NK-92 treated with Interleukin-12 subunit alpha and Interleukin-12 subunit beta, amount 100 ng/mL, for 24 hours (cell line): ENCODE measurements at places on chromosomes 11 and 22.

GRCh38 chr11:8686325-8686724 lies 3.7 kb downstream of the RPL27A start:
- DNase-seq, result no peak

GRCh38 chr11:35111161-35112055 lies 27.6 kb upstream of the CD44 start:
- no peak for DNase-seq

GRCh38 chr22:30196141-30196879 lies 50.2 kb downstream of the LIF start:
- DNase-seq, result peak; percentile 60

- DNase-seq, result no peak
Observed at GRCh38 chr11:16278273-16278672, 78.1 kb downstream of the SOX6 start.

- no peak for DNase-seq
Observed at GRCh38 chr11:74232311-74232950, 61.3 kb downstream of the PPME1 start.

- DNase-seq, result no peak
Observed at GRCh38 chr11:36361472-36361871, 65.4 kb downstream of the PRR5L start.

DNA sequence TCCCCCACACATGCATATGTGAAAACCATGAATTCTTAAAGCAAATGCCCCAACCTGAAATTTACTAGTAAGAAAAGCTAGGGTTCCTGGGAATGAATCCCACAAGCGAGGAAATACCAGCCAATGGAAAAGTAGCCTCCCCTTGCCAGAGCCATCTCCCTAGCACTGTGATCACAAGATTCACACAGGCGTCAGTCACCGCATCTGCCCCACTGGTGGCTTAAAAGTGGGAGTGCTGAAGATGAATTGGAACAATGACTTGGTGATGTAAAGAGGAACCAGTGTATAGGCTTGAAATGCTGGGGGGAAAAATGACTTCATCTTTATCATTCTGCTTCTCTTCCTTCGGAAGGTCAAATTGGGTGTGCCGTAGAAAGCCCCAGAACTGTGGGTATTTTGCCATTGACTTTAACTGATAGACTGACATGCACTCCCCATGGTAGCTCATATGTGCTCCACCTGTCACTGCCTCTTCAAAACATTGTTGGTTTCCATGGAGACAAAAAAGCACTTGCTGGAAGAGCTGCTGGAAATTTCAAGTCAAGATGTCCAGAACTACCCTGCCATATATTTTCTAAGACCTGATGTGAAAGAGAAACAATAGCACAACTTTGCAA lies 19.2 kb upstream of the ASPHD2 start:
- no peak for DNase-seq

DNA sequence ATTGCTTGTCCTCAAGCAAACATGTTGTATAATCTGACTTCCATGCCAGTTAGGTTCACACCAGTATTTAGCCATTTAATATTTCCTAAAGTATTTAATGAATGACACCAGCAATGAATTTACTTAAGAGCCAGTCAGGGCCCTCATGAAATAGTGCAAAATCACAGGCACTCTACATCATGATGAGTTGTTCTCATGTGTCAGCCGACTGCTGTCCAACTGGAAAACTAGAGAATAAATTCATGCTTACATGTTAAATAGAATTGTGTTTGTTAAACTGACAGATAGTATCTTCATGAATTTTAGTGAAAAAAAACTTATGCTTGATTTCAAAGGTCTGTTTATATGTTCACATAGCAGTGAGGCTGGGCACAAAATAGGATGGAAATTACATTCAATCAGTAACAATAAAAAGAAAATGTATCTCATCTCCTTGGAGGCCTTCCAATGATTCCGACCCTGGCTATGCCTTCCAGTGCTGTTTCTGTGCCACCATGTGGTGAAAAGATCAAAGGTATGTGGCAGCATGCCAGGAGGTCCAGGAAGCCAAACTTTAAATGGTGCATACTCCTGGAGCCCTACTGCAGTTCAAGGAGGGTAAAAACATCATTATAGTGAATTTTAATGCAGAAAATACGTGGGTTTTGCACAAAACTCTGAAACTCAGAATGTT lies 45.2 kb downstream of the CTSC start:
- no peak for DNase-seq

GRCh38 chr11:14308114-14308896 lies 50.7 kb downstream of the RRAS2 start:
- DNase-seq, result no peak

DNA sequence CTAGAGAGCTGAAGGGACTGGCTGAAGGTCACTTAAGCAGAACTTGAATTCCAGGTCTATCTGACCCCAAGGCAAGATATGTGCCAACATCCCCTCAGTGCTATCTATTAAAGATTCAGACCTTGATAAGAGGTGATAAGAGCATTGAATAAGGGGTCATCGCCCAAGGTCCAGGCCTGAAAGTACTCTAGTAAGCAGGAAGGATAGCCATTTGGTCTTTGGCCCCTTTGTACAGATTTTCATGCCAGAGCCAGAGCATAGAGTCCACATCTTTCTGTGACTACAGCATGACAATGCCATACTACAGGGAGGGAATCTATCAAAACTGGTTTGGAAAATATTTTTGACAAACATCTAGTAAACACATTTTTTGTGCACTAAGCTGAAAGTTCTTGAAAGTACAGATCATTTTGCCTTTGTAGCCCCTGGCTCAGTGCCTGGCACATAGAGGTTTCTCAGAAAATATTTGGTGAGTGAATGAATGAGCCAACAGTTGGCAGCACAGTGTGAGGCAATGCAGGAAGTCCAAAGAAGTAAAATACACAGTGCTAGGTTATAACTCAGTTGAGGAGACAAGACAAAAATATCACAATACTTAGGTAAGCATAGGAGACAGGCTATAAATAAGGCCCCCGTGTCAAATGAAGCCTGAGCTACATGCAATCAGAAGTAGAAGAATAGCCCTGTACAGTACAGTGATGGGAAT lies 15.1 kb upstream of the RRAS2 start:
- no peak for DNase-seq

DNA sequence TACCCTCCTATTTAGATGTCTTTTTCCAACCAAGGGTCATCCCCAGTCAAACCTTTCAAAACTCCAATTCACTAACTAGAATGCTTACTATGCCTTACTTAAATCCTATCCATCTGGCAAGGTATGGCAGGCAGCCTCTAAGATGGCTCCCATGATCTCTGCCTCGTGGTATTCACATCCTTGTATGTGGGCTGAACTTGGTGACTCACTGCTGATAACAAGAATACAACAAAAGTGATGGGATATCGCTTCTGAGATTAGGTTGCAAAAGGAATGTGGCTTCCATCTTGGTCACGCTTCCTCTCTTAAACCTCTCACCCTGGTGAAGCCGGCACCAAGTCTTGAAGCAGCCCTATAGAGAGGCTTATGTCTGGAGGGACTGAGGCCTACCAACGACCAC lies 29.6 kb upstream of the UPB1 start:
- no peak for DNase-seq

DNA sequence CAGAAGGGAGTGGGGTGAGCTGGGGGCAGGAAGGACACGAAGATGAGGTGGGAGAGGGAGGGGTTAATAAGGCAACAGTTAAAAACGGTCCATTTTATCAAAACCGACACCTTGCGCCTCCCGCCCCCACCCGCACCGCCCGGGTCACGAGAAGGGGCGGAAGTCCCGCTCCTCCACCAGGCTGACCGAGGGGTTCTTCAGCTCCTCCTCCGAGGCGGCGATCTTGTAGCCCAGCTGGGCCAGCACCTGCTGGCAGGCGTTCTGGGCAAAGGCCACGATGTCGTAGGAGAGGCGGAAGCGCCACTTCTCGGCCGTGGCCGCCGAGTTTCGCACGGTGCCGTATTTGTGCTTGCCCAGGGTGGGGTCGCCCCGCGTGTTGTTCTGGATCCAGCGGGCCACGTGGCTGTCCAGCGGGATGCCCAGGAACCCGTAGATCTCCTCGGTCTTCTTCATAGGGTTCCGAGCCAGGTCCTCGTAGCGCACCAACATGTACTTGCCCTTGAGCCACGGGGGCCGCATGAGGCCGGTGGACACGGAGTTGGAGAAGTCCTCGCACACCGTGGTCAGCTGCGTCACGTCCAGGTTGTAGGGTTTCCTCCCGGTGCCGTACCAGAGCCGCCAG lies 15.8 kb downstream of the CHST1 start:
- no peak for DNase-seq

GRCh38 chr11:11770296-11770695 lies 71.5 kb upstream of the USP47 start:
- no peak for DNase-seq

DNA sequence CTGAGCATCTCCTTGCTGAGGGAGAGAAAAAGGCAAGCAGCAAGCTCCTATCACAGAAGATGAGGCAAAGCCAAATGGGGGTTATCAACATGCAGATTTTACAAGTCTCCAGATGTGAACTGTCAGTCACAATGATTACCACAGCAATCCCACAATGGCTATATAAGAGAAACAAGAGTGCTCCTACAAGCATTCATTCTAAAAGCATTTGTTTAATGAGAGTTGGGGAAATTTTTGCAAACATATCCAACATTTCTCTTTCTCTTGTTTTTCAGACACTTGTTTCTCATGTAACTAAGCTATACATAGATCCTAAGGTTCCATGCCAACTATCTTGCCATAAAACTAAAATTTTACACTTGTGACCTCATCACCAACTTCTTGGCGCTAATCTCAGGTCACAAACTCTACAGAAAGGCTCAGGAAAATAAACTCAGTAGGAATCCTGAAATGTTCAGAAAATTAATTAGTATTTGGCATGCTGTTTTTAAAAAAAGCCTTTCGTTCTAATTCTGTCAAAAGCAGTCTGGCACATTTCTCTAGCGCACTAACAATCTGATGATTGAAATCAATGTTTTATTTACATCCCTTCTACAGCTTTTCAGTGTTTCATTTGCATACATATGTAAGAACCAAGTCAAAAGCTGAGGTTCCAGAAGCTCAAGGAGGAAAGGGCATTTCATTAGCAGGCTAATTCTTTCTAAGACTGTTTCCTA lies 199.5 kb downstream of the TTC28 start:
- DNase-seq, result no peak

- DNase-seq, result no peak
Observed at GRCh38 chr22:35697142-35697541, 20.5 kb upstream of the APOL5 start.

DNA sequence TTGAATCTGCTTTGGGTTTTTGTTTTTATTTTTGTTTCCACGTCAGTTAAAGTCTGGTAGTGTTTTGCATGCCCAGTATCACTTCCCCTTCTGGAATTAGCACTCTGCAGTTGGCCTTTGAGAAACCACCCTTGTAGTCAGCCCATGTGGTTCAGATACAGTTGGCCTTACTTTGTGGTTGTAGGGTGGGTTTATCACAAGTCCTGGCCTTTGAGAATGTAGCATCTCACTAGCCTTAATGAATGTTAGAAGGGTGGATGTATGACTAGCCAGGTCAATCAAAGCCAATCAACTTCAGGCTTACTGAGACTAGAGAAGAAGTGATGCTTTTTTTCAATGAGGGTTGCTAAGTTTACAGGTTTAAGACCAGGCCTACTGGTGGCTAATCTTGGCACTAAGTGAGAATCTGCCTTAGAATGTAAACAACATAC lies 19.8 kb downstream of the ARL14EP start:
- DNase-seq, result no peak

DNA sequence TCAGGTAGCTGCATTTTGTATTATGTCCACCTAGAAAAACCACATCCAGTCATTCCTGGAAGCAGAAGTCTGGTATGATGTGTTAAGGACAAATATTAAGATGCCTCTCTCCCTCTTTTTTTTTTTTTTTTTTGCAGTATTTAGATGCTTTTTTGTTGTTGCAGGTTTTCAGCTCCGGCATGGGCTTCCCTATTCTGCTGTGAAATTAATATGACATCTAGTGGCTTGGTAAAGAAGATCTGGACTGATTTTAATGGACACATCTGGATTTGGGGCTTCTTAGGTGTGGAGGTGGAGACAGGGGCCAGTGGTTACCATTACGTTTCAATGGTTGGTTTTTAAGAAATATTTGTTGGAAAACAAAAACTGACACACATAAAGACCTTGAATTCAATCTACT lies 47.5 kb upstream of the RASSF10 start:
- no peak for DNase-seq

DNA sequence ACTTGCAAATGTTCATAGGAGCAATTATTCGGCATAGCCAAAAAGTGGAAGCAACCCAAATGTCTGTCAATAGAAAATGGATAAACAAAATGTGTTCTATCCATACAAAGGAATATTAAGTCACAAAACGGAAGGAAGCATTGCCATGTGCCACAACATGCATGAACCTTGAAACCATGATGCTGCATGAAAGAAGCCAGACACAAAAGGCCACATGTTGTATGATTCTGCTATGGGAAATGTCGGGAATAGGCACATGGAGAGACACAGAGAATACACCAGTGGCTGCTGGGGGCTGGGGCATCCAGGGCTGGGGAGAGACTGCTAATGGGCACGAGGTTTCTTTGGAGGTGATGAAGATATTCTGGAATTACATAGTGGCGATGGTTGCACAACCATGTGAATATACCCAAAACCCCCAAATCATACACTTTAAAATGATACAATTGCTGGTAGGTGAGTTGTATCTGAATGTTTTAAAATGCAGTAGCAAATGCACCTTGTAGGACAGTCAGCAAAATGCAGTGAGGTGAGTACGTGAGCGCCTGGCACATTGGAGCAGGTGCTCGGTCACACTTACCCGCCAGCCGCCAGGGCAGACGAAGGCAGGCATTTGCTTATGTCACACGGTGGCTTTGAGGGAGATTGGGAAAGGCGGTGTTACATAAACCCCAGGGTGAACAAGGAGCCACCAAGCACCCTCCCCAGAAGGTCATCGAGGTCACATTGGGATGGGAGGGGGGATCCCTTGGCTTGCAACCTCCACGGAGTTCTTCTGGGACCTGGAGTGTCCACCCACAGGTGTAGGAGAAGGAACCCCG lies 6.3 kb upstream of the OSM start:
- no peak for DNase-seq

DNA sequence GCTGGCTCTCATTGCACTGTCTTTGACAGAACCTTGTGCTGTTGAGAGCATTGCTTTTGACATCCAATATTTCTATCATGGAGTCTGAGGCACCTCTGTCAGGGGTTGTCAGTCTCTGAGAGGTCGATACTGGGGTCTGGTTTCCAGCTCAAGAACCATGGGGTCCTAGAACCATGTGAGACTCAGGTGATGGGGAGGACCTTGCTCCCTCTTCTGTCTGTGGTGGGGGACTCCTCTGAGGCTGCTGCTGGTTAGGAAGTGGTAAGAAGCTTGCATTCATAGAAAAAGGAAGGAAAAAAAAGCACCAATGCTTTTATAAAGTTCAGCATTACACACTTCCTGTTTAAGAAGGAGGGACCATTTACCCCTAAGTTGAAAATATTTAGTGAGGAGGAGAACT lies 91.8 kb upstream of the CD44 start:
- no peak for DNase-seq

- DNase-seq, result no peak
Observed at GRCh38 chr11:122179961-122180834, 64.2 kb upstream of the BLID start.

DNA sequence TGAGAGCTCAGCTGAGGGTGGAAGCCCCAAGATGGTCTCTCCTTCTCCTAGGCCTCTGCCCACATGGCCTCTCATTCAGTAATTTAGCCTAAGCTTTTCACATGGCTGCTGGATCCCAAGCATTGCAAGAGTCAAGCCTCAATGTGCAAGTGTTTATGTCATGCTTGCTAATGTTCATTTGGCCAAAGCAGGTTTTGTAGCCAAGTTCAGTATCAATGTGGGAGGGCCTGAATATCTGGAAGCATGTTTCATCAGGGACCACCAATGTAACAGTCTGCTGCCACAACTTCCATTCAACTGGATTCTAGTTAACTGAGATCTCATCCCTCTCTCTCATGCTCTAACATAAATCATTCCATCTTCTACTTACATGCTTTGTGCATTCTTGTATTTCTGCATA lies 8.5 kb upstream of the SYTL2 start:
- no peak for DNase-seq

GRCh38 chr11:120020486-120020885 lies 117.4 kb downstream of the TRIM29 start:
- DNase-seq, result no peak
